ENCODE measurements at places on chromosomes 11 and 22.

GRCh38 chr11:105142167-105142566 is 2.6 kb upstream of the CARD18 start:
- no peak for DNase-seq

DNA sequence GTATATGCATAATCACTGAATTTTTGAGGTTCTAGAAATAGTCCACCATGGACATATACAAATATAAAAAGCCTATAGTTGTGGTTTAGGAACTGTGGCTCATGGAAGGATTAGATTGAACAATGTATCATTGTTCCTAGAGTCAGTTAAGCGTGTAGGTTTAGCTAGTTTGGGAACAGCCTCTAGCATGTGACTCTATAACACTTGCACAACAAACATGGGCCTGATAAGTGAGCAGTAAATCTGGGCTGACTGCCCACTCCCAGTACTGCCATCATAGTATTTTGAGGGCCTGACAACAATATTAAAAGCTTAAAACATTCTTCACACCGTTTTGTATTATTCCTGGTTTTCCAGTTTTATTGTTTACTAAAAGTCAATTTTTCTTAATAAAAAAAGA is 47.0 kb downstream of the YAP1 start:
- no peak for DNase-seq

- DNase-seq: no peak
Measured at GRCh38 chr11:71293961-71294782, 41.8 kb upstream of the SHANK2 start.

DNA sequence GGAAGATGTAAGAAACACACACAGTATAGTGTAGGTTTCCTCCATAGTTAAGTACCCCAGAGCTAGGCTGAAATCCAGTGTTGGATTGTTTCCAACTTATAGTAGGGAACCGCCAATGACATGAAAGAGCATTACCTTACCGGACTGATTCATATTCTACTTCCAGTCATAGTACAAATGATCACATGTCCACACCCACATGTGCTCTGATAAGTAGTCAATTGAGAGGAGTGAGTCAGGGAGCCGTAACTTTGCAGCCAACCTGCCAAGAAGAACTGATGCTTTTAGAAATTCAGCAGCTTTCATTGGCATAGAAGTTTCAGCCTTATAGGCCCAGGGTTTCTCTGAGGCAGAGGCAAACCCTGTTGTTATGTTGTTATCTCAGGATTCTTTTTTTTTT is 240.6 kb downstream of the ETS1 start:
- DNase-seq: no peak

DNA sequence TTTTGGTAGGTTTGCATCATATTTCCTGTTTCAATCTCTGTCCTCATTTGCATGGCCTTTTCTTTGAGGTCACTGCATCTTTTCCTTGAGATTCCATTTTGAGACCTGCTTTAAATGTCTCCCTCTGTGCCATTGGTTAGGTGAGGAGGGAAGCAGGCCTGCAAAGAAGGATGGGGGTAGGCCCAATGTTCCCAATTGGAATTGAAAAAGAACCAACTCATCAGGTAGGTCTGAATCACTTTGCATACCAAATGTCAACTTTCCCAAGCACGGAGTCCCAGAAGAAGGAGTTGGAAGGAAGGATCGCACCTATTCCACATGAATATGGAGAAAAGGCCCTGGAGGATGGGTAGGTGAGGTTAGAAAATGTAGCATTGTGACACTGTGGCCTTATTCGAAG is 318.5 kb downstream of the BLID start:
- DNase-seq: no peak

- DNase-seq: no peak
Measured at GRCh38 chr11:19395050-19395449, 154.3 kb upstream of the E2F8 start.

- no peak for DNase-seq
Measured at GRCh38 chr11:73325036-73325981, 17.2 kb downstream of the ARHGEF17 start.

DNA sequence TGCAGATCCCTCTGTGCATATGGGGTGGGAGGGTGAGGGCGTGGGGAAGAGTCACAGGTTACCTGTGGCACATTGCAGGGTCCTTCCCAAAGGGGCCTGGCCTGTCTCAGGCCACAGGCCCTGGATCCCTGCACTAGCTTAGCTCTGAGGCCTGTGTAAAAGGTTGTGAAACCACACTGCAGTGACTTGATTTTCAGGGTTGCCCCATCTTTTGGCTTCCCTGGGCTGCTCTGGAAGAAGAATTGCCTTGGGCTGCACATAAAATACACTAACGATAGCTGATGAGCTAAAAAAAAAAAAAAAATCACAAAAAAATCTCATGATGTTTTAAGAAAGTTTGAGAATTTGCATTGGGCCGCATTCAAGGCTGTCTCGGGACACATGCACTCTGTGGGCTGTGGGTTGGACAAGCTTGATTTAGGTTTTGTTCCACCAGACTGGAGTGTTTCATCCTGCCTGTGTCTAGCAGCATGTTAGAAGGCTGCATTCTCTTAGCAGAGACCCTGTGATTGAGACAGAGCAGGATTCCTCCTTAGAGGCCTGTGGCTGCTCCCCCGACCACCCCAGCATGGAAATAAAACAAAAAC is 35.9 kb upstream of the TREH start:
- DNase-seq: no peak

DNA sequence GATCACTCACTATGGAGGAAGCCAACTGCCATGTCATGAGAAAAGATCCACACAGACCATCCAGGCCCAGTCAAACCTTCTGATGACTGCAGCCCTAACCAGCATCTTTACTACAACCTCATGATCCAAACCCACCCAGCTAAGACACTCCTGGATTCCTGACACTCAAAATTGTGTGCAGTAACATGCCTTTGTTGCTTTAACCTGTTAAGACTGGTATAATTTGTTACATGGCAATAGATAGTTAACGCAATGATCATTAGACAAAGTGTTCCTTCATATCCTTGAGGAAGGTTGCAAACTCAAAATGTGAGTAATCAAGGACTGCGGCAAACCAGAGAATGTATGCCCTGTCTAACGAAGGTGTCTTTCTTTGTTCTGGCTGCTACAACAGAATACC is 47.1 kb upstream of the CSNK2A3 start:
- no peak for DNase-seq

- no peak for DNase-seq
Measured at GRCh38 chr11:10641177-10641911, 52.2 kb downstream of the IRAG1 start.

DNA sequence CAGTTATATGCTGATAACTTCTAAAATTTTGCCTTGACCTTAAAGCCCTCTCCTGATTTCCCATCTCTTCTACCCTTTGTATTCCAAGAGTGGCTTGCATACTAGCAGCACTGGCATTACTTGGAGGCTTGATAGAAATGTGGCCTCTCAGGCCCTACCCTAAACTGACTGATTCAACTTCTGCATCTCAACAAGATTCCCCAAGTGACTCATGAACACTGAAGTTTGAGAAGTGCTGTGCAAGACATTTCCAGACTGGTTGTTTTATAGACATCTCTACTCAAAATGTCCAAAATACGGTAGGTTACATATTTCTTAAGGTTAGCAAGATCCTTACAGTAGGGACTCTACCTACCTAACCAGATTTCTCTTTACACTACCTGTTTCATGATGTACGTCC is 48.6 kb downstream of the SESN3 start:
- DNase-seq: no peak

GRCh38 chr22:24686280-24686679 is 83.3 kb downstream of the GGT1 start:
- DNase-seq: no peak

DNA sequence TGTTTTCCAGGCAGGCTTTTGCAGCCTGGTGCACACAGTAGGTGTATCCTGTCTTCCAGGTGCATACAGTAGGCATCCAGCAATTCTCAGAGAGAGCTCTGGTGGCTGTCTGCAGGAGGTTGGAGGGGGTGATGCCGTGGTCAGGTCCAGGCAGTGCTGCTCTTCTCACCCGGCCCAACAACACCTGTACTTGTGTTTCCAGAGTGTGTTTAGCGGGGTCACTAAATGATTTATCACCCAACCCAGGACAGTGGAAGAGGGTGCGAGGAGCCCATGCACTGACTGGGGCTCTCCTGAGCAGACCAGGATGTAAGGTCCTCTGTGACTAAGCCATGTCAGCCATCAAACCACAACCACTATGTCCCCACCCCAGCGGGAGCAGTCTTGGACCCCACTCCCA is 18.6 kb upstream of the FGF3 start:
- no peak for DNase-seq

- no peak for DNase-seq
Measured at GRCh38 chr11:126748793-126749192, 251.8 kb downstream of the KIRREL3 start.

DNA sequence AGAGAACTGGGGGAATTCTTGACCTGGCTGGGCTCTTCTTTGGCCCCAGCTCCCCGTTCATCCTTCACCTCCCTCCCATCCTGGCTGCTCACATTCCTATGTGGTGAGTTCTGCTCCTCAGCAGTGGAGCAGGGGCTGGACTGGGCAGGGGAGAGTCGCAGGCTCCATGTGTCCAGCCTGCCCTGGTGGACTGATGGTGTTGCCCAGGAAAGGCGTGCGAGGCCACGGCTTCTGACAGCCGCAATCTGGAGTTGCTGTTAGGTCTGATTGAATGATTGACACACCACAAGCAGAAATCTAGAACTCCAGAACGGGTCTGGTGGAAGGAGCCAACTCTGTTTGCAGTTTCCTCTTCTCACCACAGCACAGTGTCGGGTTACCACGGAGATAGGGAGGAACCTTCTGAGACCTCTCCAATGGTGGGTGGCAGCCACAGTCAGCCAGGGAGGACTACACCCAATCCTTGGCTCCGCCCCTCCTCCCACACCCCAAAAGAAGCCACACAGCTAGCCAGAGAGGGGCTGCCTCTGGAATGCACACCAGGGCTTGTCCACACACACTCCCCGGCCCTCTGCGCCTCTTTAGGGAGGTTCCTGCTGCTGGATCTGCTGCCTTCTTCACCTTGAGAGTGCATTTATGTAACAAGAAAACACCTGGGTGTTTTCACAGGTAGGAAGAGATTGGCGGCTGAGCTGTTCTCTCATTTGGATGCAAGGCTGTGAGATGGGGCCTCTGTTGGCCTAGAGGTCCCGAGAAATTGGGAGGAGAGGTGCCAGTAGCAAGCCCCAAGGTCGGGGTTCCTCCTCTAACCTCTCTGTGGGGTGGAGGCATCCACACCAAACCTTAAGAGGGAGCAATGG is 56.4 kb upstream of the CD44 start:
- DNase-seq: peak; percentile 94

DNA sequence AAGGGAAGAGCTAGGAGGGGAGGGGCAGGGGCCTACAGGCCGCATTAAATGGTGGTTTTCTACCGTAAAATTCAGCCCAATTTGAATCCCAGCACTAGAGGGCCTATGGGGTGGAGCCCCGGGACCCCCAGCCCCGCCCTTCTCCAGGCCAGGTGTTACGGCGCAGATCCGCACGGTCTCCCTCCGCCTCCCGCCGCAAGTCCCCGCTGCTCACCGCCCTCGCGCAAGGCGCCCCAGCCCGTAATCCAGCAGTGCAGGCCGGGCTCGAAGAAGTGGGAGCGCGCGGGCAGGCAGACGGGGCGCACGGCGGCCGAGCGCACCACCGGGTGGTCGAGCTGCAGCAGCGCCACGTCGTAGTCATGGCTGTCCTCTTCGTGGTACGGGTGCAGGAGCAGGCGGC is 17.3 kb downstream of the KCTD17 start:
- DNase-seq: no peak

- DNase-seq: peak; percentile 68
Measured at GRCh38 chr11:65426839-65427690, 4.5 kb downstream of the NEAT1 start.

- DNase-seq: no peak
Measured at GRCh38 chr22:44032126-44032730, 8.1 kb downstream of the PARVB start.

DNA sequence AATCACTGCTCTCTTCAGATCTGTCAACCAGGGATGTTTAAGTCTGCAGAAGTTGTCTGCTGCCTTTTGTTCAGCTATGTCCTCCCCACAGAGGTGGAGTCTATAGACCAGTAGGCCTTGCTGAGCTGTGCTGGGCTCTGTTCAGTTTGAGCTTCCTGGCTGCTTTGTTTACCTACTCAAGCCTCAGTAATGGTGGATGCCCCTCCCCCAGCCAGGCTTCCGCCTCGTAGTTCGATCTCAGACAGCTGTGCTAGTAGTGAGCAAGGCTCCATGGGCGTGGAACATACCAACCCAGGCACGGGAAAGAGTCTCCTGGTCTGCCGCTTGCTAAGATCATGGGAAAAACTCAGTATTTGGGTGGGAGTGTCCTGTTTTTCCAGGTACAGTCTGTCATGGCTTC is 27.6 kb upstream of the CASP12 start:
- no peak for DNase-seq

DNA sequence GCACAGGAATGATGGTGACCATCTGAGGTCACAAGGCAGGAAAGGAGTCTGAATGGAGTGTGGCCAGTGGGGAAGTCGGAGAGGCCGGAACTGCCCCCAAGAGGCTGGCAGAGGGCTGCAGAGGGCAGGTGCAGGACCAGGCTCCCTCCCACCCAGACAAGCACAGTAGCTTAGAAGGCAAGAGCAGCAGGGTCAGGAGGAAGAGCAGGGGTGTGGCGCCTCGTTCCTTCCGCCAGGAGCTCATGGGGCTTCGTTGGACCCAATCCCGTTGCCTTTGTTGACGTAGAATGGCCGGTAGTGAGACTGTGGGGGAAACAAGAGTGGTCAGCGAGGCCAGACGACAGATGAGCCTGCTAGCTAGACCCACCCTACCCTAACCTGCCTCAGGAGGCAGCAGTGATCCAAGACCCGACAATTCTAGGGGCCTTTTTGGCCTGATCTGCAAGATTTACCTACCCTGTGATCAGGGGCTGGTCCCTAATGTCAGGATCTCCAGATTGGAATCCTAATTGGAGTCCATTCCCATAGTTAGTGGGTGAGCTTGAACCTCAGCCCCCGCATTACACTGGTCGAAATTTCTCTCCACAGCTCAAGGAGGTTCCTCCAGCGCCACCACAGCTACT is 25.6 kb downstream of the TRIM29 start:
- no peak for DNase-seq

DNA sequence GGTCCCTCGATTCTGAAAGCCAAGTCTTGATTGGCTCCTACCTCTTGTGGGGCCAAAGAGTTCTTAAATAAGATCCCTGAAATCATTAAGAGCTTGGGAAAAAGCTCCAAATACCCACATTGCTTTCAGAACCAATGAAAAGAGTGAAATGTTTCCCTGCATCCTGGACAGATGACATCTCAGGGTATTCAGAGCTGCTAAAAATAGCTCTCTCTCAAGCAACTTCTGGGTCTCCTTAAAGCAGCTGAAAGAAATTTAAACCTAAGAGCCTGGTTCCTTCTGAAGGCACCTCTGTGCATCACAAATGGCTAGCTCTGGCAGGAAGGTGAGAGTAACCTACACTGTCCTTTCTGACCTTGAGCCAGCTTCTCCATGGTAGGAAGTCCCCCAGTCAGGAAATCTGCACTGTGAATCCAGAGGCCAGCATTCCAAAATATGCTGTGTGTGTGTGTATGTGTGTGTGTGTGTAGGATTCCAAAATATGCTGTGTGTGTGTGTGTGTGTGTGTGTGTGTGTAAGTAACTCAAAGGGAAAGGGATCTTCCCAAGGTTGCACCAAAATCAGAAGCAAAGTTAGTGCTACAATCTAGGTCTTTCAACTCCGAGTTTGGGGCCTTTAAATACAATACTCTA is 50.1 kb downstream of the RELT start:
- no peak for DNase-seq
